Stimulated activated CD4-positive, alpha-beta T cell treated with anti-CD3 and anti-CD28 coated beads, Interleukin-2, amount 100 ng/mL, for 24 hours (primary cell): ENCODE measurements at places on chromosomes 3 and 15.

GRCh38 chr3:49805367-49805782 lies 2.3 kb downstream of the INKA1 start:
- DNase-seq = no peak

DNA sequence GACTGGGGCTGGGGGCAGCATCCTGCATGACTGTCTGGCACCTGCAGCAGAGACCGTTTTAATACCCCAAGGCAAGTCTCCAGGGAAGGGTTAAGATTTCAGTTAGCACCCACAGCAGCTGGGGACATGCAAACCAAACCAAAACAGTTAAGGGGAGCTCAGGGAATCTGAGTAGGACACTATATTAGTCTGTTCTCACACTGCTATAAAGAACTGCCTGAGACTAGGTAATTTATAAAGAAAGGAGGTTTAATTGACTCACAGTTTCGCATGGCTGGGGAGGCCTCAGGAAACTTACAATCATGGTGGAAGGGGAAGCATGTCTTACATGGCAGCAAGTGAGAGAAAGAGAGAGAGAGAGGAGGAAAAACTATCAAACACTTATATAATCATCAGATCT lies 25.3 kb downstream of the GALNT15 start:
- no peak for DNase-seq

DNA sequence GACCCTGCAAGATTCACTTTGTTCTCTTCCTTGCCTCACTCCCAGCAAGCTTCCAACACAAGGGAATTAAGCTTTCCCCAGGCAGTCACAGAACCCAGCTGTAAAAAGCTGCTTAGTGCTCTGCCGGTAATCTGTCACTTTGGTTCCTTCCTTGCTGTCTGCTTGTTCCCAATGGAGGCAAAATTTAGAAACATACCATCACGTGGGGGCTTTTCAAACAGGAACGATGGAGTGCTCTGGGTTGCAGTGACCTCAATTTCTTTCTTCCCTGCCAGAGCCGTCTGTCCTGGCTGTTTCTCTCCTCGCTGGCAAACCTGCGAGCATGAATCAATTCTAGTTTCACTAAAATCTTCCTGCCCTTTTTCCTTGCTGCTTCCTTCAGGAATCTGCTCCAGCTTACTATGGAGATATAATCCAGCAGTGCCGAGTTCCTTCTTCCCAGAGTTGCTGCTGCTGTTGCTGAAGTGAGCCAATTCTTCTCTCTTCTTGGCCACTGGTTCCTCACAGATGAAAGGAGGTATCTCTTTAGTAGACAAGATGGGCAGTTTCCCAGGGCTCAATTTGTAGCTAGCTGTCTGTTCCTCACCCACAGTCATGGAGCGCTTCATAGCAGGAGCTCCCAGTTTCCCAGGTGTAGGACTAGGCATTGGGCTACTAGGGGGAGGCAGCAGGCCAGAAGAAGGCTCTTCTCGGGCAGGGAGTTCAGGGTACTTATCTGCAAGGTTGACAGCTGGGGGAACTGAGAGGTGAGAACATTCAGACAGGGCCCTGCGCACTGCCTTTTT lies 88.1 kb downstream of the DHX30 start:
- no peak for DNase-seq

DNA sequence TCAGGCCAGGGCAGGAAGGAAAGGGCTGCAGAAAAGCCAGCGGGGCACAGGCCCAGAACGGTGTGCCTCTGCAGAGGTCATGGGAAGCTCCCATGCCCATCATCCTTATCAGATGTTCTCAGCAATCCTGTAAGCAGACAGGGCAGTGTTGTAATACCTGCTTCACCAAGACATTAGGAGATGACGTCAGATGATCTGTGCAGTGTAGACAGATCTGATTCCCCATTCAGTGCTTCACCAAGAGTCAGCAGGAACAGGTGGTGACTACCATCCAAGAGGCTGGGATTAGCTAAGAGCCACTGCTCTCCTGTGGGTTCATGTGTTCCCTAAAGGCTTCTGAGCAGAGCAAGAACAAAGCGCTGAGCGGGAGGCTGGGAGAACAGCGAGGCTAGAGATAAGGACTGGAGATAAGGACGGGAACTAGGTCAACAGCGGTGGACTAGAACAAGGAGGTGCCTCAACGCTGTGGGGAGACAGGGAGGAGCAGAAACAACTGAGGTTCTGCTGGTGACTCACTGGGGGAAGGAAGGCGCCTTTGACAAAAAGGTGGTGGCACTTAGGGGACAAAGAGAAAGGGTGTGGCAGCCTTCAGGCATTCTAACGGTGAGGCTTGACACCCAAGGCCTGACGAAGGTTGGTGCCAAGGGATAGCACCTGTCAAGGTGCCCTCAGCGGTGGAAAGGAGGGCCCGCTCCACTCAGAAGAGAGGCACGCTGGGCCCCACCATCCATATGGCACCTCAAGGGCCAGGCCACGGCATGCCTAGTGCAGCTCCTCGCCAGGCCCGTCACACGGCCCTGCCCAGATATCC lies 28.4 kb downstream of the CCDC12 start:
- DNase-seq = peak; percentile 49

GRCh38 chr15:70605606-70606410 lies 157.6 kb downstream of the UACA start:
- DNase-seq = no peak

GRCh38 chr3:113783463-113783862 lies 36.6 kb downstream of the ATP6V1A start:
- no peak for DNase-seq
